PC-3 (cell line): ENCODE measurements at places on chromosomes 5 and 9.

DNA sequence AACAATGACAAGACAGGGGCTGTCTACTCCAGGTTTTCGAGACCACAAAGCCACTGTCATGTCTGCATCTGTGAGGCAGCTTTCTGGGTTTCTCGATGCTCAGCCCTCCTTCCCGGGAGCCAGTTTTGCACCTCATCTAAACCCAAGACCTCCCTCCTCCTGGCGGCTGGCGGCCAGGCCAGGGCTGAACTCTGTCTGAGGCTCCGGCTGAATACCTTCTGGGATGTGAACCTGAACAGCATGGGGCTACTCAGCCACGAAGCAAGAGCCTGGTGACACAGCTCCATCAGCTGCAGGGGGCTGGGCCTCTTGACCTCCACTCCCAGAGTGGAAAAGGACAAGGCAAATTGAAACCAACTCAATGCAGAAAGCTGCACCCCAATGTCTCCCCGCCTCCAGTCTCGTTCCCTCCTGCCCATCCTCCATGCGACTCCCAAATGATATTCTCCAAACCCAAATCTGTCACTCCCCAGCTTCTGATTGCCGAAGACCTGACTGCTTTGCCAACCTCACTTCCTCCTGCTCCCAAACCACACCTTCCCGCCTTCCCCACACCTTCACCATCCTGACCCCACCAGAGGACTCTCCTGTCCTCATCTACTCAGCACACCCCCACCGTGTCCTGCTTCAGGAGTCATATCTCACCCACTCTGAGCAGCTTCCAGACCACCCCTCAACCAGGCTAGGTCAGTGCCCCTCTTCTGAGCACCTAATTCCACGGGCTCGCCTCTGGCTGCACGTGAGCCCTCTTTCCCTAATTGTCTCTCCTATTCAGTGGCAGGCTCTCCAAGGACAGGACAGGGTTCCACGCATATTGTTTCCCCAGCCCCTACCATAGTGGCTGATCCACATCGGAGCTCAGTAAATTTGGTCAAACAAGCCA lies 4.5 kb downstream of the ANKS6 start:
- no peak for DNase-seq

GRCh38 chr5:13427827-13428557 lies 516.5 kb downstream of the DNAH5 start:
- DNase-seq, result peak; percentile 88

DNA sequence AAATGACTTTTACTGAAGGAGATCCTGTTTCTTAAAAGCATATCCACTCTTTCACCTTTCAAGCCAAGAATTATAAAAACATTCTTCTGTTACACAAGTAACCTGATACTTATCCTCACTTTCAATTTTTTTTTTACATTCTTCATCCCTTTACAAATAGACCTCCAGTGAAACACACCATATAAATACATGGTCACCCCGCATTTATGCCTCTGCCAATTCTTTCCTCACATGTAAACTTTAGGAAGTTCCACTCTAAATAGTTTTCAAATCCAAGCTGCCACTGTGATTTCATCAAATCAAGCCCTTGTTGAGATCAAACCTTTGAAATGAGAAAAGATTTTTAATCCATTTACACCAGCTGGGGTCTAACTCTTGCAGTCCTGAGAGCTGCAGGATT lies 40.0 kb downstream of the GAS1 start:
- no peak for DNase-seq

- DNase-seq, result no peak
These were observed 17.9 kb upstream of the TRIO start for GRCh38 chr5:14125262-14125661.

DNA sequence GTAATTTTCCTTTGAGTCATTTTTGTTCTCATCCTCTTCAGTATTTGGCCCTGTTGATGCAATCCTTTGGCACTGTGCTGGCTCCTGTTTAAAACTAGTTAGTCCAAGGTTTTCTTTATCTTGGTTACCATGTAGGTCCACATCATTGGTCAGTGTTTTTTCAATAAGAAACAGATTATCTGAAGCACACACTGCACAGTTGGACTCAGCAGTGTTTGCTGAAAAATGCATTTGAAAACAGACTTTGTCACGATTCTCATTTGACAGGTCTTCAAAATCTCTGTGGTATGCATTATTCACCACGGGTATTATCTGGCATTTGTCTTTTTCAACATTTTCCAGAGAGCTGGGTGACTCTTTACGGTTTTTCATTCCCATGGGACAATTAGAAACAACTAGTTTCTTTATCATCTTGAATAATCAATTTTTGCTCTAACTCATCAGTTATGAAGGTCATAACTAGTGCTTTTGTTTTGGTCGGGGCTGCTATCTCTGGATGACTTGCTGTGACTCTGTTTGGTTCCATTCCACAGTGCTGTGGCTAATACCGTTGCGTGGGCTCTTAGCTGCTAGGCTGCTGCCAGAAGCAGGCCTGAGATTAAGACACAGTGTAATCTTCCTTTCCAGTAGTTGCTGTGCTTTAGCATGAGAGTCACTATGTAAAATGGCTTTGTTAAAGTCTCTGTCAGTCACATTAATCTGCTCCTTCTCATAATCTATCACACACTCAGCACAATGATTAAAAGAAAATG lies 36.2 kb downstream of the NUDT12 start:
- no peak for DNase-seq

DNA sequence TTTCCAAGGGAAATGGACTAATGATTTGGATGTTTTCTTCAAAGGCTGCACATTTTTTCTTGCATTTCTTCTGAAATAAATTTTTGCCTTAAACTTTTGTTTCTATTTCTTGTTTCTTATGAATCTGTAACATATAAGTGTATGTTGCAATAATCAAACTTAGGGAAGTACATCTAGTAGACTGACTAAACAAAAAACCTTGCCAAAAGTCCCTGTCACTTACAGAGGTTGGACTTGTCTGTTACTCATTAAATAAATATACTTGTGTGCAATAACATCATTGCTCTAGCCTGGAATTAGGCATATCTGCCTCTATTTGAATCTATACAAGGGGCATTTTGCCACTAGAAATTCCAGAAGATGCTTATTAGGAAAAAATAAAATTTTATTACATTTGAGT lies 56.6 kb downstream of the C6 start:
- DNase-seq, result peak; percentile 96

DNA sequence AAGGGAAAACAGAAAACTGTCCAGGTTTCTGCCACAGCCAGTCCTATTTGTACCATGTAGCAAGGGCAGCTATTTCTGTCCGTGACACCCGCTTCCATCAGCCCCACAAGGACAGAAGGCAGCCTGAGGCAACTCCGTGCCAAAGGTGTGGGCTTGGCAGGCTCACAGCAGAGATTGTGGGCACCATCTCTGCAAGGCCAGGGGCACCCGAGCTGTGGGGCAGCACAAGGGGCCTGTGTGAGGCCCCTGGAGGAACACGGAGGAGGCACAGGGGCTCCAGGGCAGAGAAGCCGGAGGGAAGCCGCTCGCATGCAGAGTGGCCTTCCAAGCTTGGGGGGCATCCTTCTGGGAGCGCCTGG lies 43.5 kb downstream of the COL23A1 start:
- no peak for DNase-seq

DNA sequence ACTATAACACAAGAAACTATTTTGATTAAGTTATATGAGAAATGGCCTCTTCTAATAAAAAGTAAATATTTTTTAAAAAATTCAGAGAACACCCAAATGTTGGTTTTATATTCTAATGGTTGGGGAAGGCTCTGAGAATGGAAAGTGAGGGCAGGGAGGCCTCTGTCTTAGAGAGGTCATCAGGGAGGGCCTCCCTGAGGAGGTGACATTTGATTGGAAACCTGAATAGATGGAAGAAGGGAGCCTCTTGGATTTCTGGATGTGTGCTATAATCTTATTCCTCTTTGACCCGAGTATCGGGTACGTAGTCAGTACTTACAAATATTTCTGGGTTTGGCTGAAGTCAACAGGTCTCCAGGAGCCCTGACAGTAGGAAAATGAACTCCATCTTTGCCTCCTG lies 26.1 kb upstream of the GRPEL2 start:
- no peak for DNase-seq

- DNase-seq, result no peak
These were observed 53.9 kb downstream of the COL15A1 start for GRCh38 chr9:98997604-98998003.

- DNase-seq, result peak; percentile 89
These were observed 111.9 kb downstream of the ROR2 start for GRCh38 chr9:91837981-91838731.
